ENCODE measurements at places on chromosomes 16 and 17.

DNA sequence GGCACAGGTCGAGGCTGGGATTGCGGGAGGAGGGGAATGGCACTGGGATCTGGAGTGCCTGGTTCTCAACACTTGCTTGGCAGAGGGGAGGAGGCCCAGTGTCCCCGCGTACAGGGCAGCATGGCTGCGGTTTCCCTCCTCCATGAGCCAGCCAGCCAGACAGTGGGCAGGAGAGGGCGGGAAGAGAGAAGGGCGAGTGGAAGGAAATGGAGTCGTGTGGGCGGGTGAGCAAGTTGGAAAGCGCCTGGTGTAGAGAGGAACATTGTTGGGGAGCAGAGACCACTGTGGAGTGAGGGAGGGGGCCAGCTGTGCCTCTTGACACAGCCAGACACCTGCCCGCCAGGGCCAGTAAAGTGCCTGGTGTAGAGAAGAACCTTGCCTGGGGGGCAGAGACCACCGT is 130.5 kb downstream of the OR1D5 start:
- DNase-seq, result no peak

DNA sequence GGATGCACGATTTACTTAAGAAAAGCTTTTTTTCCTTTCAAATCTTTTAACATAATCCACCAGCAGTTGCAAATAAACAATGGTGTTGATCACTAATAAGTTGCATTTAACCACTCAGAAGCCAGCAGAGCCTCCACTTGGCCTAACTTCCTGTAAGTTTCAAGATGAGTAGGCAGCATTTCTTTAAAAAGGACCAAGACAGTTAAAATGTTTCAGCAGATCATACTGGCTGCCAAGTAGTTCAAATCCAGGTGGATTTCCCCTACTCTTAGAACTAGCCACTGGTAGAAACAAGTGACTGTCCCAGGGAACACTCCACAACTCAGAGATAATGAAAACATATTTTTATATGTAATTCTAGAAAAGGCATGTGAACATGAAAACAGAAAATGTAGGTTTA is 17.0 kb upstream of the RFFL start:
- DNase-seq, result no peak

- DNase-seq, result no peak
Observed at GRCh38 chr17:77724876-77725615, 233.5 kb upstream of the TNRC6C start.

- no peak for DNase-seq
Observed at GRCh38 chr17:42276359-42276608, at the start of gene STAT5B. STAT5B (minus strand) TSS chr17:42276391; CDS start chr17:42232127, 44,264 bp downstream.

DNA sequence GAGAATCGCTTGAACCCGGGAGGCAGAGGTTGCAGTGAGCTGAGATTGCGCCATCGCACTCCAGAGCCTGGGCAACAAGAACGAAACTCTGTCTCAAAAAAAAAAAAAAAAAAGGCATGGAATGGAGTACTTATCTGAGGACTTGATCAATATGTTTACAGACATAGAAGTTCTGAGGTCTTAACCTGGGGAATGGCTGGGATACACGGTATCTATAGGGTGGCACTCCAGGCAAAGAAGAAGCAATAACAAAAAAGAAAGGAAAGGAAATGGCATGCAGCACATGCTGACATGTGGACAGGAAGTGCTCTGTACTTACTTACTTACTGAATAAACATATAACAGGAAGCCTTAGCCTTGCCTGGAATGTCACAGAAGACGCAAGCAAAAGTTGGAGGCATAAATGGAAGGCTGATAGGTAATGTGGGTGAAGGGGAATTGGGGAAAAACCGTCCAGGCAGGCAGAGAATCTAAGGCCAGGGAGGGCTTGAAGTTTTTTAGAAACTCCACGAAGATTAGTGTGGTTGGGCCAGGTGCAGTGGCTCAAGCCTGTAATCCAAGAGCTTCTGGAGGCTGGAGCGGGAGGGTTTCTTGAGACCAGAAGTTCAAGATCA is 10.1 kb upstream of the SPOP start:
- no peak for DNase-seq

DNA sequence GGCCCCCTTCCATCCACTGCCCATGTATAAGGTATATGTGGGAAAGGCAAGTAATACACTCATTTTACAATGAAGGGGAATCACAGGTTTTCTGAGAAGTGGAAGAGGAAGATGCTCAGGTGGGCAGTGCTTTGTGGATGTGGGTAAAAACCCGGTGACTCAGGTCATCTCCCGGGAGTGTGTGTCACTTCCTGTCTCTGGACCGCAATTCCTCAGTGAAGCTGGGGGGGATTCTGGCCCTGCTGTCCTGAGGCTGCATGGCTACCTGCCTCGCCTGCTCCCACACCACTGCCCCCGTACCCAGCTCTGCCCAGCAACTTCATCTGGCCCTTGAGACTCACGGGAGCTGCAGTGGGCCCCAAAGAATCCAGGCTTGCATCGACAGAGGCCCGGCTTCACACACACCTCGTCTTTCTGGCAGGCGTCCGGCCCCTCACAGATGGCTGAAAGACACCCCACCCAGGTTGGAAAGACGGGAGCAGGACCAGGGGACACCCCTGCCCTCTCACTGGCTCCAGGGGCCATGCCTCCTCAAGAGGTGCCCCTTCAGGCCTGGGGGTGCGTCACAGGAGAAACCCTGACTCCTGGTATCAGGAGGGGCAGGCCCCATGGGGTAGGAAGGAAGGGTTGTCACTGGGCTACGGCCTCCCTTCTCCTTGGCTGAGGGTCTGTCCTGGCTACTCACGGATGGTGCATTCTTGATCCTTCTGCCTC is 882 bp downstream of the SCARF1 start:
- no peak for DNase-seq

DNA sequence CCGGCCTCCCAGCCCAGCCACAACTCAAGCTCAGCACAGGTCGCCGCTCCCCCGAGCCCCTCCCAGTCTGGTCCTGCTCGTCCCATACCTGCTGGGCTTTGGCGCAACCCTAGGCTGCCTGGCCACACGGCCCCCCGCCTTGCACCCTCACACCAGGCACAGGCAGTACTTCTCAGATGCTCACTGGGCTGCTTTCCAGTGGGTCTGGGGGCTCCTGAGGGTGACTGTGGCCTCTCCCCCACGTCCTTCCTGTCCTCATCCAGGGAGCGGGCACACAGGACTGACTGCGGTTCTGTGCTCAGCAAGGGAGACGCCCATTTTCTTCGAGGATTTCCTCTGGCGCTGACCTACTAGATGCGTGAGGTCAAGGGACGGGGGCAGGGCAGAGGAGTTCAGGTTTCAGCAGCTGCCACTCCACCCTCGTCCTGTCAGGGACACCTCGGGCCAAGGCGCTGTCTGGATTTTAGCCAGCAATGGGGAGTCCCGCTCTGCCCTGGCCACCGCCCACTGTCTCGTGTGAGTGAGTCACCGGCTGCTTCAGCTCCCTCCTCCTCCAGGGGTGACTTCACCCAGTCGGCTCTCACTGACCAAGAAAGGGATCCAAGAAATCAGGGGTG is 115.8 kb downstream of the NPIPB11 start:
- DNase-seq, result peak; percentile 13

GRCh38 chr16:59164461-59164860 is 430.3 kb upstream of the GOT2 start:
- DNase-seq, result no peak

GRCh38 chr17:63774969-63775265 is 947 bp downstream of the DDX42 start:
- no peak for DNase-seq

DNA sequence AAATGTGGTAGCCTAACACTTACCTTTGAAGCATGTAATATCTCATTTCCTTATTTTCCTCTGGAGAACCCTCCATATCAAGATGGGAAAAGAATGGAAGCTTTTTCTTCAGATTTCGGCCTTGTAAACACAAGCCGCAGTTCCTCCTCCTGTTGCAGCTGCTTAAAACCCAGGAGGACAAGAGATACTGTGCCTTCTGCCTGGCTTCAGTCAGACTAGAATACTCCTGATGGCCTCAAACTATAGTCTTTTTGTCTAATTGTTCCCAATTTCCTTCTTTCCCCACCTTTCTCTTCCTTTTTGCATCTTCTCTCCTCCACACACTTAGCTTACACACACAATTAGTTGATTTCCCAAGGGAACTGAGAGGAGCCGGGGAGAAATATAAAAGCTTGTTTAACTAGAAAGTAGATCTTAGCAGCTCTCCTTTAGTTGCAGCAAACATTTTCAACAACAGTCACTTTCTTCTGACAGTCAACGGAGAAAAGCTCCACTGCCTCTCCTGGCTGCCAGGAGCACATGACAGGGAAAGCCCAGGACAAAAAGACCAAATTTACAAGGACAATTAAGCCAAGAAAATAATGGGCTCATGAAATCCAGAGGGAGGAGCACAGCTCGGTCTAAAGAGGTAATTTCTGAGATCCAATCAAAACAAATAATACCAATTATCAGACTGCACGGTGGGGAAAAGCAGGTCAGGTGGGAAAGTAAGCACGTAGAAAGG is 76.4 kb upstream of the C17orf78 start:
- DNase-seq, result no peak

GRCh38 chr17:40219594-40220338 is 662 bp downstream of the WIPF2 start:
- no peak for DNase-seq

DNA sequence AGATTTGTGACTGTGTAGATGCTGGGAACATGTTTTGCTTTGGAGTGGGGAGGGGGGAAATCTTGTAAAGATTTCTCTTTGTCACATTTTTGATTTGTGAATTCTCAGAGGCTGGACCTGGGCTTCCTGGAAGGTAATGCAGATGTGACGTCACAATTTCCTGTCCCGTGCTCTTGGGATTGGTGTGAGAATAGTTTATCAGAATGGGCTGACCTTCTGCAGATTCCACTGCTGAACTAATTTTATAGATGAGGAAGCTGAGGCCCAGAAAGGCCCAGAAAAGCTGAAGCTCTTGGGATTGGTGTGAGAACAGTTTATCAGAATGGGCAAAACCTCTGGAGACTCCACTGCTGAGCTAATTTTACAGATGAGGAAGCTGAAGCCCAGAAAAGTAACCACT is 34.0 kb downstream of the HS3ST3B1 start:
- no peak for DNase-seq

DNA sequence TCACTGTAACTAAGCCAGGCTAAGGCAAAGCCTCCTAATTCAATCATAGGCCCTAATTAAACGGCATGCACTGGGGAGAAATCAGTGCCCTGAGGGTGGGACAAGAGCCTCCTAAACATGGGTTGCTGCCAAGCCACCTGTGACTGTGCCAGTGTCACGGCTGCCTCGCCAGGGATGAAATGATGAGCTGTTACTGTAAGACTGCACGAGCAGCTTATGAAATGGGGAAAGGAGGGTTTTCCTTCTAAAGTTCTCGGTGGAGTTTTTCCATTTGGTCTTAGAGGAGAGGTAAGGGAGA is 12.7 kb downstream of the TMEM11 start:
- DNase-seq, result no peak

- no peak for DNase-seq
Observed at GRCh38 chr17:16459855-16460550, 32.0 kb downstream of the LRRC75A start.

DNA sequence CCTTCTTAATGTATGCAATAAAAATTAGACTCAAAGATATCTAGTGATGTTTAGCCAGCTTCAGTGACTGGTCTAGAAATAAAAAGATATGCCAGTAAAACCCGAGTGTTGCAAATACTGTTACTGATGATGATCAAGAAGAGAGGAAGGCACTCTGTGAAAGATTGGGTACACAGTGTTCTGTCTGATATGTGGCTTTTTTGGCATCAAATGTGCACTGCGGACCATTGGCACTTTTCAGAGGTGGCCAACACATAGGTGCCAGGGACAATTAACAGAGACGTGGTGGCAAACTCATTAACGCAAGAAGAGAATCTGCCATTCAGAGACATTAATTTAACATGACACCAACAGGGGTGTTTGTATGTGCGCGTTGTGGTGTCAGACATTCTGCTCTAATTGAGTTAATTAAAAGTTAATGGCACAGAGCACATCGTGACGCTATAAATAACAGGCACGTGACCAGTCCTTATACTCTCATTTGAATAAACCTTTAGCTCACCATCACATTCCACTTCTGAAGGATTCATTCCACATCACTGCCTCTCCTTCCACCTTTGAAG is 549.3 kb upstream of the HSBP1 start:
- no peak for DNase-seq

GRCh38 chr16:11755022-11755760 is 12.5 kb upstream of the TXNDC11 start:
- no peak for DNase-seq

GRCh38 chr17:62705778-62706597 is 78.5 kb downstream of the MRC2 start:
- no peak for DNase-seq

GRCh38 chr16:50103764-50104163 is 38.0 kb downstream of the HEATR3 start:
- no peak for DNase-seq

GRCh38 chr17:13393841-13394710 is 207.7 kb downstream of the HS3ST3A1 start:
- no peak for DNase-seq

DNA sequence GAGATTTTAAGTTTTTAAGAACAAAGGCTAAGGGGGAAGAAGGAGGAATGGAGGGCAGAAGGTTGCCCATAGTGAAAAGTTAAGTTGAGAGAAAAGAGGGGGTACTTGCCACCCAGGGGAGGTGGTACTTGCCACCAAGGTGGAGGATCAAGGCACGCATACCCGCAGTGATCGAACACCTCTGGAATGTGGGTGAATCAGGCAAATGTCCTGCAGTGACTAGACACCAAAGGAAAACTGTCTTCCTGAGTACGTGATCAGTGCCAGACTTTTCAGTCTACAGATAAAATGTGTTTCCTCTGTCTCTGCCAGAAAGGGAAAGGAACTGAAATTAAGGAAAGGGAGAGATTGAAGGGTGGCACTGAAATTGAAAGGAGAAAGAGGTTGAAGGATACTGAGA is 2285.3 kb downstream of the TP53TG3F start:
- no peak for DNase-seq

DNA sequence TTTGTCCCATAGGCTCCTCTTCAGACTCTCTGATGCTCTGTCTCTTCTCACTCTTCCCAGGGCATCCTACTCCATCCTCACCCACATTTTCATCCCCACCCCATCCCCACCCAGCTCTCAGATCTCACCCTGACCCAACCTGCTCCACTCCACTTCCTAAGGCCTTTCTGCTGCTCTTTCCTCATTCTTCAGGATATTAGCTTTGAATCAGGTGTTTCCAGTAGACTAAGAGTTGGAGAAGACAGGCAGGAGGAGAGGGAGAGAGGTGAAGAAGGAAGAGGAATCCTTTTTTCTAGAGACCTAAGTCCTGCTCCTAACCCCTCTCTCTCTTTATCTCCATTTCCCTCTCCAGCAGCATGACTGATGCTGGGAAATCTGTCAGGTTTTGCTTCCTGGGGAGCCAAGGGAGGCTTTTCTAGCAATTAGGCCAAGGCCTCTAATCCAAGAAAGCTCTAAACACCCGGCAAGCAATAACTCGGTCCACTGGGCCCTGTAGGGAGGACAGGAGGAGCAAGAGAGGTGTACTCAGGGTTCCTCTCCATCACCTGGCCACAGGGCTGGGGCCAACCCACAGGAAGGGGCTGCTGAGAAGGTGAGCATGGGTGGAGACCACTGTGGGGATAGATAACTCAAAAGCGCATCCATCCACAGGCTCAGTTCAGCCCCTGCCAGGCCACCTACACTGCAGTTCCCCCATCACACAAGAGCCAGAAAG is 133.3 kb downstream of the TMEM132E start:
- DNase-seq, result no peak

- no peak for DNase-seq
Observed at GRCh38 chr16:77945126-77945525, 77.2 kb upstream of the CLEC3A start.

GRCh38 chr17:78064708-78065107 is 63.8 kb downstream of the TMC6 start:
- DNase-seq, result no peak

GRCh38 chr17:17144916-17145665 is 61.0 kb downstream of the PLD6 start:
- no peak for DNase-seq

Measured in stimulated activated CD8-positive, alpha-beta memory T cell treated with anti-CD3 and anti-CD28 coated beads, Interleukin-15, amount 100 ng/mL, for 1 hour (primary cell).